ENCODE measurements at places on chromosomes 16 and 17.

- DNase-seq = no peak
These were observed 17.6 kb downstream of the MEOX1 start for GRCh38 chr17:43644081-43644480.

- DNase-seq = no peak
These were observed 91.1 kb downstream of the SMG6 start for GRCh38 chr17:2212400-2212981.

GRCh38 chr17:10875984-10876555 is 38.2 kb upstream of the PIRT start:
- DNase-seq = no peak

- DNase-seq = no peak
These were observed 8.4 kb downstream of the FBXO47 start for GRCh38 chr17:38958756-38959155.

All from stimulated activated CD4-positive, alpha-beta T cell treated with anti-CD3 and anti-CD28 coated beads, Interleukin-2, amount 100 ng/mL, for 4 hours (primary cell).